ENCODE measurements at places on chromosomes 3 and 15. TPM values are rescaled to one million over a fixed set of nuclear protein-coding genes. Genes with fewer than 3 reads are reported as not detected.
A peak's percentile ranks its signal among the peaks of the same experiment; 100 is the strongest.

DNA sequence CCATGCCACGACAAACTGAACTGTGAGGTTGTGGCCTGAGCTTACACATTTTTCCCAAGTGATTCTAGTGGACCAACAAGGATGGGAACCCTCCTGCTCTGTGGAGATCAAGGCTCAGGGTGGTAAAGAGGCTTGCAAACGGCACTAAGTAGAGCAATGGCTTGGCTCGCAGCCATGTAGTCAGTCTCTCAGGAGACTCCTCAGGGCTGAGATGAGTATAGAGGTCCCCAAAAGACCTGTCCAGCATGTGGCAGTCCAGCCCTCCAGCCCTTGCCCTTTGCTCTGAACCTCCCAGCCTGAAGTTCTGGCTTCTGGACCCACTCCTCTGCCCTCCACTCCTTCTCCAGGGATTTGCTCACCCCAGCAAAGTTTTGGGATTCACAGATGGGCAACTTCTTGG, 8.3 kb upstream of the CAMP start:
- H3K27ac ChIP-seq, result peak overlapping the region; percentile 82
- H3K4me1 ChIP-seq, result no peaks in the 10 kb centered on the region
- H3K36me3 ChIP-seq, result no peaks in the 10 kb centered on the region
- H3K27me3 ChIP-seq, result no peaks in the 10 kb centered on the region

- no peaks in the 10 kb centered on the region for H3K27me3 ChIP-seq
- H3K4me3 ChIP-seq, result peak overlapping the region; percentile 90
- peaks cover 5% of the 10 kb centered on the region for H3K36me3 ChIP-seq
- no peak for DNase-seq
Observed at GRCh38 chr3:156554515-156554841, 439 bp downstream of the SSR3 start.

GRCh38 chr3:13025090-13025489, 48.1 kb downstream of the IQSEC1 start:
- H3K36me3 ChIP-seq, result no peaks in the 10 kb centered on the region
- no peaks in the 10 kb centered on the region for H3K4me1 ChIP-seq
- H3K4me3 ChIP-seq, result no peak overlapping the region

GRCh38 chr15:51861557-51862359, 32.3 kb downstream of the TMOD3 start:
- peaks cover 4% of the 10 kb centered on the region for H3K36me3 ChIP-seq
- no peaks in the 10 kb centered on the region for H3K27me3 ChIP-seq
- no peak for DNase-seq
- H3K4me1 ChIP-seq, result no peaks in the 10 kb centered on the region
- no peak overlapping the region for H3K4me3 ChIP-seq
- no peak overlapping the region for H3K27ac ChIP-seq

- peaks cover 20% of the 10 kb centered on the region for H3K4me1 ChIP-seq
- DNase-seq, result peak; percentile 64
- H3K27me3 ChIP-seq, result no peaks in the 10 kb centered on the region
- H3K36me3 ChIP-seq, result no peaks in the 10 kb centered on the region
- H3K4me3 ChIP-seq, result no peak overlapping the region
Observed at GRCh38 chr15:73081321-73081958, 29.2 kb downstream of the NEO1 start.

DNA sequence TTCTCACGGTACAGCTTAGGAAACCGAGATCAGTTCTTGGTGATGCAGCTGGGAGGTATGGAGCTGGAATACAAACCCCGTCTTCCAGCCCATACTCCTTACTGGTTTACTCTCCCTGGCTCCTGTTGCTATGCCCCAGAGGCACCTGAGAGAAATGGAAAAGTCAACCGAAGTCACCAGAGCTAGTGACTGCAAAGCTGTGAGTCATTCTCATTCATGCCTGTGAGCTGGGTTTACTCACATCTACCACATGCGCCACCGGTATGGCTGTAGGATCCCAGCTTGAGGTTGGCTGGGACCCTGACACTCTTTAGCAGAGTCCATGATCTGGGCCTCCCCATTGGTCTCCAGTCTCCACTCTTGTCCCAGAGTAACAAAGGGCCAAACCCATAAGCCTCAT, 111.5 kb upstream of the ETV5 start:
- no peaks in the 10 kb centered on the region for H3K36me3 ChIP-seq
- DNase-seq, result no peak
- no peaks in the 10 kb centered on the region for H3K27me3 ChIP-seq
- no peaks in the 10 kb centered on the region for H3K4me1 ChIP-seq
- no peak overlapping the region for H3K27ac ChIP-seq

GRCh38 chr3:64343689-64344430, 118.6 kb upstream of the PRICKLE2 start:
- H3K36me3 ChIP-seq, result no peaks in the 10 kb centered on the region
- DNase-seq, result no peak
- H3K4me3 ChIP-seq, result no peak overlapping the region
- peaks cover 12% of the 10 kb centered on the region for H3K4me1 ChIP-seq

- no peak for DNase-seq
- H3K4me3 ChIP-seq, result peak overlapping the region; percentile 27
- peak overlapping the region; percentile 18 for H3K27ac ChIP-seq
- H3K36me3 ChIP-seq, result no peaks in the 10 kb centered on the region
Observed at GRCh38 chr3:114809668-114810413, 337.2 kb downstream of the ZBTB20 start.

The VPS8 gene
- 55.0 TPM for total RNA-seq

GRCh38 chr3:122410111-122410510, 5.8 kb downstream of the WDR5B start:
- H3K36me3 ChIP-seq, result peaks cover 54% of the 10 kb centered on the region
- H3K27ac ChIP-seq, result no peak overlapping the region
- peaks cover 2% of the 10 kb centered on the region for H3K4me1 ChIP-seq
- no peaks in the 10 kb centered on the region for H3K27me3 ChIP-seq
- H3K4me3 ChIP-seq, result no peak overlapping the region
- DNase-seq, result no peak

GRCh38 chr3:156509189-156510174, 45.4 kb downstream of the SSR3 start:
- no peaks in the 10 kb centered on the region for H3K4me1 ChIP-seq
- no peak for DNase-seq
- H3K36me3 ChIP-seq, result no peaks in the 10 kb centered on the region
- H3K27me3 ChIP-seq, result no peaks in the 10 kb centered on the region
- no peak overlapping the region for H3K4me3 ChIP-seq
- no peak overlapping the region for H3K27ac ChIP-seq

- H3K27me3 ChIP-seq, result no peaks in the 10 kb centered on the region
- DNase-seq, result peak; percentile 1
- H3K27ac ChIP-seq, result no peak overlapping the region
- H3K4me3 ChIP-seq, result no peak overlapping the region
- H3K36me3 ChIP-seq, result no peaks in the 10 kb centered on the region
Observed at GRCh38 chr3:194257916-194258668, 93.0 kb downstream of the CPN2 start.

GRCh38 chr15:80989518-80990478, at the start of gene MESD:
Gene MESD, minus strand, starts transcription at chr15:80989819. Its CDS starts 28 bp downstream, at chr15:80989791.
- peak within 1 kb of the TSS; percentile 93 for H3K27ac ChIP-seq
- H3K4me1 ChIP-seq, result peaks cover 18% of the 10 kb centered on the region
- DNase-seq, result peak; percentile 99
- no peaks in the 10 kb centered on the region for H3K27me3 ChIP-seq

DNA sequence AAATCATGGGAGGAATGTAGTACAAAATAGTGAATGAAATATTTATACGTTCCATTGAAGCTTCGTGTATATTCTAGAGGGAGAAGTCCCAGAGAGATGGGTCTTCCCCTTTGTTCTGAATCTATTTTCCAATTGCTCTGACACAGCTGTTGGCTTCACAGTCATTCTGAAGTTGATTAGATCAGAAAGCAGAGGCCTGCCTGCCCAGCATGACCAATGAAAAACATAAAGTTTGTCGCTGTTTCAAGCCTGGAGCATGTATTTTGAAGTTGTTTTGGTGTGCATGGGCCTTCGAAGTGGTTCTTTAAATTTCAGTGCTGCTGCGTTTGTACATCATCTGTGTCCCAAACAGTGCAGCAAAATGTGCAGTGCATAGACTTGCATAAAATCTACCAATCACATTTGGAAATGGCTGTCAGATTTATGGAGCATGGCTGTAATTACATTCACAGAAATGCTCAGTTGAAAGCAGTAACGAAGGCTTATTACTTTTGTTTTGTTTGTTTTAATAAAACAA, 31.0 kb upstream of the RBMS3 start:
- DNase-seq, result no peak
- no peak overlapping the region for H3K4me3 ChIP-seq
- no peaks in the 10 kb centered on the region for H3K4me1 ChIP-seq
- no peaks in the 10 kb centered on the region for H3K27me3 ChIP-seq
- no peak overlapping the region for H3K27ac ChIP-seq

The CCR9 gene
- 0.22 TPM for total RNA-seq

- H3K27ac ChIP-seq, result no peak overlapping the region
- no peak for DNase-seq
- no peaks in the 10 kb centered on the region for H3K36me3 ChIP-seq
- H3K4me1 ChIP-seq, result no peaks in the 10 kb centered on the region
- no peaks in the 10 kb centered on the region for H3K27me3 ChIP-seq
- H3K4me3 ChIP-seq, result no peak overlapping the region
Observed at GRCh38 chr3:187269486-187269885, 22.1 kb downstream of the MASP1 start.

GRCh38 chr15:89227425-89227824, 6.0 kb upstream of the RLBP1 start:
- H3K27me3 ChIP-seq, result no peaks in the 10 kb centered on the region
- H3K27ac ChIP-seq, result no peak overlapping the region
- no peak overlapping the region for H3K4me3 ChIP-seq
- H3K4me1 ChIP-seq, result no peaks in the 10 kb centered on the region
- DNase-seq, result no peak
- no peaks in the 10 kb centered on the region for H3K36me3 ChIP-seq

DNA sequence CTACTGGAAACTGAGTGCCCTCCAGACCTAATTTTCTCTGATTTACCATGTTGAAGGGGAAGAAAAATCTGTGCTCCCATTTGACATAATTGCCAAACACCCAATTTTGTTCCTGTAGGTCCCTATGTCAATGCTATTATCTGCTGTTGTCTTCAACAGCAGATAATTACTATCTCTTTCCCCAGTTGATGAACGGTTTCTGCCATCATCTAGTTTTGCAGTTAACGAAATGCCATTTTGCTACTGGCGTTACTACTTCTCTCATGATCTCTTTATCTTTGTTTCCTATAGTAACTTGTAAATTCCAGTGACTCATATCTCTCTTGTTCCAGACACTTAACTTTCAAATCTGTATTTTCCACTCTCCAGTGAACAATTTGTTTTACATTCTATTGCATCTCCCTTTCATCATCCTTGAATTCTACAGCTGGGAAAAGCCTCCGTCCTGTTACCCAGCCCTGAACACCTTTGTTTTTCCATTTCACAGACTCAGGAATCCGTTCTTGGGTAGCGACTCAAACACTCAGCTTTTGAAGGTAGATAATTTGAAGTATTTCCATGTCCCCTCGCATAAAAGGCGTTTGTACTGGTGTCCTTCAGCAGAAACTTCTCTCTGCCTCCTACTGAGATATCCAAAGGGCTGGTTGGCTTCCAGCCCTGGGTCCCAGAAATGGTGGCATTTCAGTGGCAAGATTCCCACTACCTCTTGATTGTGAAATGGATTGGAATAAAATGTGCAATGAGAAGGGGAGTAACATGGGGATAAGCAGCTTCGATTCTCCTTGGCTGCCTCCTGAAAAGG, 111.7 kb downstream of the FOXB1 start:
- DNase-seq, result no peak
- no peaks in the 10 kb centered on the region for H3K27me3 ChIP-seq
- H3K4me3 ChIP-seq, result no peak overlapping the region
- H3K4me1 ChIP-seq, result no peaks in the 10 kb centered on the region

The PDZRN3 gene
- total RNA-seq, result 13.2 TPM

DNA sequence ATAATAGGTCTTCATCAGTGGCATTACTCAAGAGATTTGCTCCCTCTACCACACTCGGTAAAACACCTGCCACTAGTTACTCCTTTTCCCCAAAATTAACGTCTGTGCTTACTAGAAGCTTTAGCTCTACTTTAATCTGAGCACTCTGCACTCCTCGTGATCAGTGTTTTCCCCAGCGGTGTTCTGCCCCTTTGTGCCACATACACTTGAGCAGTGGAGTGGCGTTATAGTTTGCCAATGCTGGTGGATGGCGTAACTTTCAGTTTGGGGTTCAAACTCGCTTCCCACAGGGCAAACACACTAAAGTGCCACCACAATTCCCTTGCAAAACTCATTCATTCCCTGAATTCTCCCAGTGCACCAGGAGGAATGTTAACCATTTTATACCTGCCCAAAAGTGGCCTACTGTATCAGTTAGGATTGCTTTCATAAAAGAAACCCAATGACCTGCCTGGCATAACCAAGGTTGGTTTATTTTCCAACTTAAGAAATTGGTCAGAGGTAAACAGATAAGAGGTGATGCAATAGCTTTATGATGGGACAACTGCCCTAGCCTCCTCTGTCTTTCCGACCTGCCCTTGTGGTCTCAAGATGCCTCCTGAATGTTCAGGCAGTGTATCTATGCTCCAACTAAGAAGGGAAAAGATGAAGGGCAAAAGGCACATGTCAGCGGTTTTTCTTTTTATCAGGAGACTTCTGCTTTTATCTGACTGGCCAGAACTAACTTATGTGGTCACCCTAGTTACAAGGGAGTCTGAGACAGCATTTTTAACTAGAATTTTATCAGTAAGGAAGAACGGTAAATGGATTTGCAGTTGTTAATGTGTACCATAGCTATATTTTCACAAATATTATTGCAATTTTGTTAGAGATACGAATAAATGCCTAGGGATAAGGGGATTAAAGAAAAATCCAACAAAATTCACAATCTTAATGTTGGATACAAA, 83.9 kb downstream of the FSIP1 start:
- H3K27me3 ChIP-seq, result no peaks in the 10 kb centered on the region
- H3K4me1 ChIP-seq, result no peaks in the 10 kb centered on the region
- no peak overlapping the region for H3K4me3 ChIP-seq
- no peaks in the 10 kb centered on the region for H3K36me3 ChIP-seq

DNA sequence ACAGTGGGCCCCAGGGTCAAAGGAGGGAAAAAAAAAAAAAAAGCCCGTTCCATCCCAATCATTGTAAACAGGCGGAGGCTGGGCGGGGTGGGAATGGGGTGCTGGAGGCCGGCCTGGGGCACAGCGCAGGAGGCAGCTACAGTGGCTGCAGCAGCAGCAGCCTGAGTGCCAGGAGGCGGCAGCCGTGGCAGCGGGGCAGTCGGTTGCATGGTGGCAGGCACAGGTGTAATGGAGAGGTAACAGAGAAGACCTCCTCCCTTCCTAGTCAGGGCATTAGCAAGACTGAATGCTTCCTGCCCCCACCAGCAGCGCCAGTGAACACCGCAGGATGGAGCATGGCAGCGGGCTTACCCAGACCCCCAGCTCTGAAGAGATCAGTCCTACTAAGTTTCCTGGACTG, 279.1 kb upstream of the TTC14 start:
- no peaks in the 10 kb centered on the region for H3K36me3 ChIP-seq
- no peaks in the 10 kb centered on the region for H3K27me3 ChIP-seq
- DNase-seq, result no peak
- no peak overlapping the region for H3K27ac ChIP-seq
- no peak overlapping the region for H3K4me3 ChIP-seq

The PAQR5 gene
- total RNA-seq, result 51.3 TPM

The GOLGA8R gene
- 6.3 TPM for total RNA-seq

DNA sequence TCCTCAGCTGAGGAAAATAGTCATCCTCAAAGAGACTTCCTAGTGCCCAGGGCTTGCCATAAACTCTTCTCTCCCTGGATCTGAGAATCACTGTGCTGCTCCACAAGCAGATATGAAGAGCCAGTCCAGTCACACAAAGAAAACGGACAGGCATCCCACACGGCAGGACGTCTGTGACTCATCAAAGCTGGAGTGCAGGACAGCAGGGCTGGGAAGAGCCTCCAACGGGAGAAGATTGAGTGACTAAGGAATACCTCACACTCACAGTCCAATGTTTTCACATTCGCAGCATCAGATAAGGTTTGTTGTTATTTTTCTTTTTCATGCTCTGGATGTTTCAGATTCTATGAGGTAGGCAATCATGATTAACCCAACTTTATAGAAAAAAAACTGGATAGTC, 57.8 kb downstream of the NEK10 start:
- H3K27me3 ChIP-seq, result no peaks in the 10 kb centered on the region
- H3K36me3 ChIP-seq, result no peaks in the 10 kb centered on the region
- no peak for DNase-seq
- no peaks in the 10 kb centered on the region for H3K4me1 ChIP-seq
- no peak overlapping the region for H3K4me3 ChIP-seq
